T-helper 17 cell (primary cell): ENCODE measurements at places on chromosomes 4 and X. TPM values are rescaled to one million over a fixed set of nuclear protein-coding genes. Genes with fewer than 3 reads are reported as not detected.

Gene PNMA6A
- 0.20 TPM for total RNA-seq

Gene FAAH2
- 11.8 TPM for total RNA-seq

Gene CACNA1F
- 0.67 TPM for total RNA-seq

Gene DOK7
- not detected for total RNA-seq

Gene KLHL4
- total RNA-seq, result not detected

Gene REELD1
- 0.32 TPM for total RNA-seq

- DNase-seq, result no peak
- no peak overlapping the region for H3K27ac ChIP-seq
- no peaks in the 10 kb centered on the region for H3K27me3 ChIP-seq
- H3K36me3 ChIP-seq, result no peaks in the 10 kb centered on the region
- H3K4me3 ChIP-seq, result no peak overlapping the region
- H3K4me1 ChIP-seq, result no peaks in the 10 kb centered on the region
Observed at GRCh38 chrX:22788221-22788620, 211.5 kb upstream of the DDX53 start.

DNA sequence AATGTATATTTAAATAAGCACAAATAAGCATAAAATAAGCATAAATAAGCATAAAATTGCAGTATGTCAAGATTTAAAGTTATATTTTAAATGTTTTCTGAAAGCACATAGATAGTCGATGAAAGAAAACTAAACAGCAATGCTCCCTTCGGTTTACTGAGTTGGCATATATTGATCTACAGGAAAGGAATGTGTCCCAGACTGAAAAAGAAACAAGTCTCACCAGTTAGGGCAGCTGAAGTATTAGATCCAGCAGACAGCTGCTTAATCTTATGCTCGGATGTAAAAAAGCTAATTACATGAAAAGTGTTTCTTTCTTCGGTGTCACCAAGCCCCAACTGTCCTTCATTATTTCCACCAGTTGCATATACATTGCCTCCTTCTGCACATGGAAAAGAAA lies 8.7 kb downstream of the RPGR start:
- H3K27ac ChIP-seq, result no peak overlapping the region
- no peak for DNase-seq
- peaks cover 2% of the 10 kb centered on the region for H3K36me3 ChIP-seq
- no peaks in the 10 kb centered on the region for H3K27me3 ChIP-seq
- no peak overlapping the region for H3K4me3 ChIP-seq

- no peak overlapping the region for H3K4me3 ChIP-seq
- H3K27me3 ChIP-seq, result no peaks in the 10 kb centered on the region
- H3K27ac ChIP-seq, result no peak overlapping the region
- DNase-seq, result no peak
Observed at GRCh38 chrX:28278251-28278650, 297.0 kb upstream of the DCAF8L1 start.

DNA sequence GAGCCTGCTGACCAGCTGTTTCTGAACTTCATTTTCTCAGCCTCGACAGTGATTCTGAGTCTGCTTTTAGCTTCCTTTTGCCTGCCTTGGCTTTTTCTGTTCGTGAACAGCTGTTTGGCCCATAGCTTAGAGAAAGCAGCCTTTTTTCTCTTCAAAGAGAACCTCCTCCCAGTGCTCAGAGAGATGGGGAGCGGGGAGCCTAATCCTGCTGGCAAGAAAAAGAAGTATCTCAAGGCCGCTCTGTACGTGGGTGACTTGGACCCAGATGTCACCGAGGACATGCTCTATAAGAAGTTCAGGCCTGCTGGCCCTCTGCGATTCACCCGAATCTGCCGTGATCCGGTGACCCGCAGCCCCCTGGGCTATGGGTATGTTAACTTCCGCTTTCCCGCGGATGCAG lies 756 bp downstream of the PABPC5 start:
- no peak overlapping the region for H3K27ac ChIP-seq
- no peaks in the 10 kb centered on the region for H3K27me3 ChIP-seq
- no peaks in the 10 kb centered on the region for H3K36me3 ChIP-seq
- no peak for DNase-seq
- H3K4me1 ChIP-seq, result no peaks in the 10 kb centered on the region

GRCh38 chrX:104288961-104289360 lies 34.2 kb upstream of the ESX1 start:
- H3K4me3 ChIP-seq, result no peak overlapping the region
- H3K4me1 ChIP-seq, result peaks cover 2% of the 10 kb centered on the region
- no peak for DNase-seq
- peaks cover 15% of the 10 kb centered on the region for H3K27me3 ChIP-seq
- no peak overlapping the region for H3K27ac ChIP-seq

DNA sequence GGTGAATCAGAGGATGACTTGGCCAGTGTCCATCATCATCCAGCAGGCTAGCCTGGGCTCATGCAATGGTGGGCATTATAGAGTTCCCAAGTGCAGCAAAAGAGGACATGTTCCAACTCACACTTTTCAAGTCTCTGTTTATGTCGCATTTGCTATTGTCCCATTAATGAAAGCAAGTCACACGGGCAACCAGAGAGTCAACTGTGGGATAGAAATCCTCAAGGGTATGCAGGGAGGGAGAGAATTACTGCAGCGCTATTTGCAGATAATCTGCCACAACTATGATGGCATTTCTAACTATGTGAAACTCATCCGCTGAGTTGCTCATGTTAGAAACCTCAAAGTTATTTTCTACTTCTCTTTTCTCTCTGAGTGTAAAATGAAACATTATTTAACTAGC lies 78.5 kb upstream of the TAB3 start:
- H3K4me1 ChIP-seq, result peaks cover 3% of the 10 kb centered on the region
- H3K27ac ChIP-seq, result no peak overlapping the region
- no peak overlapping the region for H3K4me3 ChIP-seq
- H3K27me3 ChIP-seq, result no peaks in the 10 kb centered on the region

DNA sequence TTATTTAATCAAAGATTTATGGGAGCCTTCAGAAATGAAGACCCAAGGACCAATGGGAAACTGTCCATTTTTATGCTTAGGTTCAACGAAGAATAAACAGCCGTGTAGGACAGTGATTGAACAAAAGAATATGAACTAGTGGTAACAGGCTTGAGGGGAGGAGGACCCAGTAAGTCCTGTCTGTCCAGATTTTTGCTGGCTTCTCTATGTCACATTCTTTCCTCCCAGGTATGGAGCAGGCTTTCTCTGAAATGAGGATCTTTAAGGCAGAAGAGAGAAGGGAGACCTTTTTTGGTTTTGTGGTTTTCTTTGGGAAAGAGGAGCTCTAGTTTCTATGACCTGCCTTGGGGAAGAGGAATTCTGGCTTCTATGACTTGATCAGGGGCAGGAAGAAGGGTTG lies 74.1 kb downstream of the BANK1 start:
- no peak overlapping the region for H3K27ac ChIP-seq
- H3K36me3 ChIP-seq, result peaks cover 3% of the 10 kb centered on the region
- no peaks in the 10 kb centered on the region for H3K4me1 ChIP-seq
- H3K4me3 ChIP-seq, result no peak overlapping the region
- DNase-seq, result no peak

GRCh38 chr4:58602022-58602421 lies 1491.8 kb upstream of the IGFBP7 start:
- no peak overlapping the region for H3K4me3 ChIP-seq
- no peaks in the 10 kb centered on the region for H3K27me3 ChIP-seq
- no peak for DNase-seq

DNA sequence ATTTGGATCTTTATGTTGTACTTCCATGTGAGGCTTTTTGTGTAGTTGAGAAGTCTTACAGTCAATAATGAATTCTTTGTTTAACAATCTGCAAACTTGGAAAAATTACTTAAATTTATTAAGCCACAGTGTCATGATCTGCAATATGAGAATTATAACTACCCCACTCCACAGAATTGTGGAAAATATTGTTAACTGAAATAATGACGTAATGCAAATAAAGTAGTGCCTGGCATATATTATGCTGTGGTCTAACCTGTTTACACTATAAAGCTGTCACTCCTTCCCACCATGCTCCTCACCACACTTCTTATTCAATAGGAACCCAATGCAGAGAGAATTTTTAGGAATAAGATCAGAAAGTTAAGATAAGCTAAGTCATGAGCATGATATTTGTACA lies 632.1 kb upstream of the GALNTL6 start:
- no peak for DNase-seq
- no peaks in the 10 kb centered on the region for H3K27me3 ChIP-seq
- no peaks in the 10 kb centered on the region for H3K4me1 ChIP-seq
- no peak overlapping the region for H3K27ac ChIP-seq

DNA sequence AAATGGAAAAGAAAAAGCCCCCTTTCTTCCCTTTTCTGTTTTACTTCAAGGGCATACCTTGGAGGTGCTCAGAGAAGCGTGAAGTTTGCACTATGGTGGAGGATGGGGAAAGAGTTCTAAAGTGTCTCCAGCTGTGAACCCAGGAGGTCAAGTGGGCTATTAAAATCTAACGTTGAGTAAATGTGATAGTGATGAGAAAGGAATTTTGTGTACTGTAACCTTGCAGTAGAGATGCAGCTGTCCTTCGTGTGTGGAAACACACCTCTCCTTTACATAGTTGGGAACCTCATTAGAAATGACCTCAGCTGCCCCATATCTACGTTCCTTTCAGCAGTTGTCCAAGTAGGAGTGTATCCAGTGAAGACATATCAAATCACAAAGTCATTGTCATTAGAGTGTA lies 26.5 kb downstream of the ADH5 start:
- peaks cover 8% of the 10 kb centered on the region for H3K36me3 ChIP-seq
- no peaks in the 10 kb centered on the region for H3K27me3 ChIP-seq
- H3K27ac ChIP-seq, result no peak overlapping the region
- no peak overlapping the region for H3K4me3 ChIP-seq

DNA sequence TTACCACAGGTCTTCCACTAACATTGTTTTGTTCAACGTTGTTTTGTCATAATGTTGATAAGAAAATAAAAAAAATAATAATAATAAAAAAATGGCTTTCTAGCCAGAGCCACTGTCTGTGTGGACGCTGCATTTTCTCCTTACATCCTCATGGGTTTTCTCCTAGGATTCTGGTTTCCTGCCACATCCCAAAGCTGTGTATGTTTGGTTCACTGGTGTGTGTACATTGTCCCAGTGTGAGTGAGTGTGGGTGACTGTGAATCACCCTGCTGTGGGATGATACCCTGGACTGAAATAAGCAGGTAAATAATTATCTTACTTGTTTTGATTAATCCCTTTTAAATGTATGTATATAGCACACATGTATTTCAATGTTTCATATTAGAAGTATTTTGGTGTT lies 2154.4 kb upstream of the AGA start:
- no peaks in the 10 kb centered on the region for H3K4me1 ChIP-seq
- H3K27me3 ChIP-seq, result no peaks in the 10 kb centered on the region
- no peak for DNase-seq
- no peak overlapping the region for H3K27ac ChIP-seq
